ENCODE measurements at places on chromosomes 11 and 22.
A peak's percentile ranks its signal among the peaks of the same experiment; 100 is the strongest.

DNA sequence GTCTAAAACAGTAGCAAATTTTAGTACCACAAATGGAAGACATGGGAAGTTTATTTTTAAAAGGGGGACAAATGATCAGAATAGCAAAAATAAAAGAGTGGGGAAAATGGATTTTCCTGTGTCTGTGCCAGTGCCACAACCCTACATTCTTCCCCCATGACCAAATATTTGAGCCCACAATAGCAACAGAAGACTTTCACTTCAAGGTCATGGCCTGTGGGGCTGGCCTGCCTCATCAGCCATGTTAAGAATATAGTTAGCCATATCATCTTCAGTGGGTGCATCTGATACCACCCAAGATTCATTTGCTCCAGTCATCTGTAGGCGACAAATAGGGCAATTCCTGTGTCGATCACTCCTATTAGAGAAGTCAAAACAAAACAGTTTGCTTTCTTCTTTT, 26.3 kb downstream of the RNF141 start:
- no peak for DNase-seq

DNA sequence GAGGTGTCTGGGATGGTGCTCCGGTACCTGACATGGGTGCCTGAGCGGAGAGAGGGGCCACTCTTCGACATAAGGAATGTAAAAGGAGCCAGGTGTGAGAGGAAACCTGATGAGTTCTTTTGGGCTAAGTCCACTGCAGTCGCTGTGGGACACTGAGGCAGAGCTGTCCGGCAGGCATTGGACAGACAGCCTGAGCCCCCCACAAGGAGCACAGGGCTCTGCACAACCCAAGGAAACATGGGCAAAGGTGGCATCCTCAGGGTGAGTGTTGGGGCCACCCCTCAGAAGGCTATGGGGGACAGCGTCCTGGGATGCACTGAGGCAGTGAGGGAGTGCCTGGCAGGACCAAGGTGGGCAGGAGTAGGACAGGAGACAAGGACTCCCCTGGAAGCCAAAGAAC, 57.7 kb upstream of the EMID1 start:
- DNase-seq = no peak

- DNase-seq = no peak
These were observed 184.2 kb downstream of the FAM76B start for GRCh38 chr11:95605271-95605940.

DNA sequence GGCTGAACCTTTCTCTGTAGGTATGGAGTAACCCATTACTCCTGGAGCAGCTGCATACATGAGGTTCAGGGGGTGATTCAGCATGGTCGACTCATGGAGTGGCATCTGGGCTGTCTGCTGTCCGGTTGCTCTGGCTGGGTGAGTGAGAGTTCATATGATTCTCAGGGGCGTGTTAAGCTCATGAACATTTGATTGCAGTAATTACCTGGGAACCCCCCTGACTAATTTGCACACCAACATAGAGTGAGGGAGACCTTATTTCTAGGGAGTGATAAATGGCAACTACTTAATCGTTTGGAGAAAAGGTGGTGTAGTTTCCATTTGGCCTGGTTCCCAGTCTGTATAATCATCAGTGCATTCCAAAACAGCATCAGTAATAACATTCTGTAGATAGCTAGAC, 661.9 kb downstream of the ETS1 start:
- DNase-seq = no peak

DNA sequence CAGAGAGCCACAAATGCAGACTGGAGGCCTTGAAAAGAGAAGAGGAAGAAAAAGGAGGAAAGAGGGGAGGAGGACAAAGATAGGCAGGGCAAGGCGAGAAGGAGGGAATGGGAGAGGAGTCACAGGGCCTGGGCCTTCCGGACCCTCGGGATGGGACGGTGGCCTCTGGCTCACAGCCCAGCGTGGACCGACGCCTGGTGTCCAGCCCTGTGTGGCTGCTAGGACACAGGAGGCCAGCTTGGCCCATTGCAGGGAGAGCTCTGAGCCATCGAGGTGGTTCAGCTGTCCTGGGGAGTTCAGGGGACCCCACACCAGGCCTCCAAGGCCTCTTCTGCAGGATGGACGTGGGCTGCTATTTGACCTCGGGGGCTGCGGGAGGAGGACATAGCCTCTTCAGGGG, 9.4 kb downstream of the MYO7A start:
- DNase-seq = no peak

GRCh38 chr11:14125529-14125928, 163.0 kb downstream of the SPON1 start:
- no peak for DNase-seq

GRCh38 chr11:95450547-95451123, 219.6 kb upstream of the SESN3 start:
- DNase-seq = no peak

- DNase-seq = no peak
These were observed 763 bp upstream of the MS4A7 start for GRCh38 chr11:60377401-60378136.

DNA sequence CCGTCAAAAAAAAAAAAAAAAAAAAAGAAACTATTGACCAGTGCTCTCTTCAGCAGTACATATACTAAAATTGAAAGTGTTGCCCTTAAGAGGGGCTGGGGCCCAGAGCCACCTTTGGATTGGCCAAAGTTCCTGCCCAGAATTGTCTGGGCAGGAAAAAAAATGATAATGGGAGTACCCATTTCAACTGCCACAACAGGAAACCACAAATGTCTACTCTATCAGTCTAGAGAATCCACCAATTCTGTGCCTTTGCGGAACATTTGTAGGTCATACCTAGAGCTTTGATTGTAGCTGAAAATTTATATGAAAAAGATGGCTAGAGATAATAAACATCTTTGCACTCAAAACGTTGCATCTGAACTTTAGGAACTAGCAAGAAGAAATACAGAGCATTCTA, 69.4 kb downstream of the FAM76B start:
- DNase-seq = no peak

GRCh38 chr22:37178350-37179125, 9.5 kb downstream of the C1QTNF6 start:
- DNase-seq = no peak

DNA sequence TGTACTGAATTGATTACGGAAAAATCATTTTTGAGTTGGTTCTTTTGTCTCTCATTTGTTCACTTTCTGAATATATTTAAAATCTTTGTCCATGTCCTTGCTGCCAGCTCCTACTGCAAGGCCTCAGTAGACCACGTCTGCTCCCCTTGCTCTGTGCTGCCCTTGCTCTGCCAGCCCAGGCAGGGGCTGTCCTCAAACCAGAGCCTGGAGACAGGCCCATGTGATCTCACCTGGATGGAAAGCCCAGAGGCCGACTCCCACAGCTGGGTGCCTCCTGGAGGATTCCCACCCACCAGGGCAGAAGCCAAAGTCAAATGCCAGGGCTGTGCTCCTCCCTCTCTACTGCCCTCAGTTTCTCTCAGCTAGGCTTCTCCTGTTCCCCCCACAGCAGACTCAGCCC, 141.8 kb downstream of the NTM start:
- DNase-seq = no peak

DNA sequence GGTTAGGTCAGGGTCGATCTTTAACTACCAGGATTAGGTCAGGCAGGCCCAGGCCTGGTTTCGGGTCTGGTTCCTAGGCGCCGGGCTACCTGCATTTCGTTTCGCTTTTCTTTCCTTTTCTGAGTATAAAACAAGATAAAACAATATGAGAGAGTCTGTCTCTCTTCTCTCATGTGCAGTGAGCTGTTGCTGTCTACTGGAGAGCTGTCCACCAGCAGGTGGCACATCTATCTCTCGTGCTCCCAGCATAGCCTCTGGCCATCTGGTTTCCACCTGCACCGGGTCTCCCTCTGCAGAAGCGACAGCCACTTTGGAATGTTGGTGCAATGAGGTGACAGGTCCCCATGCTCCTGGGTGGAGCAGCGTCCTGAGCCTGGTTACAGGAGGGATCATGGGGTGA, 27.6 kb downstream of the RIBC2 start:
- DNase-seq = peak; percentile 34

DNA sequence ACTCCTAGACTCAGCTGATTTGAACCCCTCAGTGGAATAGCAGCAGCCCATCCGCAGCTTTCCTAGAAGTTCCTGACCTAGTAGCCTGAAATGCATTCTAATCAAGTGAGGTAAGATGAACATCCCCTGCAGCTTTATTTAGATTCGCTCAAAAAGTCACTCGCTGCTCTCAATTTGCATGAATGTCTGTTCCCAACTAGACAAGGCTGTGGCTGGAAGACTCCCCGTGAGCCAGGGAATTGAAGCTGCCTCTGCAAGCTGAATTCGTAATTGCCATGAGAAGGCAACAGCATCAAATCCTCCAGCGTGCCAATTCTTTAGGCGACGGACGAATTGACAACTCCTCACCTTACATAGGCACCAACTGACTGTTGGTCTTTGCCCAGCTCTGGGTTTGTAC, 17.1 kb upstream of the SCN3B start:
- DNase-seq = no peak

GRCh38 chr11:64156235-64157011, 9.5 kb downstream of the MACROD1 start:
- DNase-seq = no peak

Measured in astrocyte of the cerebellum (primary cell).